ENCODE measurements at places on chromosomes 2 and 18.

DNA sequence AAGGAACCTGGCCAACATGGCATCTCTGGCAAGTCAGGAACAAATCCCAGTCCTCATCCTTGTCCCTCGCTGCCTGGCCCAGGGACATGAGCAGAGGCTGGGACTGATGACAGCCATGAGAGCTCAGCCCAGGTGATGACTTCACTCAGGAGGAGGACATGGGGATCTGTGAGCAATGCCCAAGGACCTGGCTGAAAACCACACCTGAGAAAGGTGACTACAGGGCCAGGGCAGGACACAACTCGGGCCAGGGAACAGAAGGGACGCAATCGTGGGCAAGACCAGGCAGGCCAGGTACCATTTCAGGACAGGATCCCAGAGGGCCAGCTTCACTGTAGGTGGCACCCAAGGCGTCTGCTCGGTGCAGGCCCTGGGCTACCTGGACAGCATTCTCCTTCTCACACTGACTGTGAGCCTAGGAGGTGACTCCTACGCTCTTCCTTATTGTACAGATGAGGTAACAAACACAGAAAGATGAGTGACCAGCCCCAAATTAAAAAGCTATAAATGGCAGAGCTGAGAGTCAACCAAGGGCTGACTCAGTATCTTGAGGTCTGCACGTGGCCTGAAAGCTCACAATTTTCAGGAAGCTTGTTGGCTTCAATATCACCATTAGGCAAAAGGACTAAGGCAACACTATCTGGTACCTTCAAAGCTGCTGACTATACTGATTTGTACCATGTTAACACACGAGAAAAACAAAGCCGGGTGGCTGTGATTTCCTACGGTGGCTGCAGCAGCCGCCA is 141.1 kb downstream of the EIPR1 start:
- no peak for DNase-seq

DNA sequence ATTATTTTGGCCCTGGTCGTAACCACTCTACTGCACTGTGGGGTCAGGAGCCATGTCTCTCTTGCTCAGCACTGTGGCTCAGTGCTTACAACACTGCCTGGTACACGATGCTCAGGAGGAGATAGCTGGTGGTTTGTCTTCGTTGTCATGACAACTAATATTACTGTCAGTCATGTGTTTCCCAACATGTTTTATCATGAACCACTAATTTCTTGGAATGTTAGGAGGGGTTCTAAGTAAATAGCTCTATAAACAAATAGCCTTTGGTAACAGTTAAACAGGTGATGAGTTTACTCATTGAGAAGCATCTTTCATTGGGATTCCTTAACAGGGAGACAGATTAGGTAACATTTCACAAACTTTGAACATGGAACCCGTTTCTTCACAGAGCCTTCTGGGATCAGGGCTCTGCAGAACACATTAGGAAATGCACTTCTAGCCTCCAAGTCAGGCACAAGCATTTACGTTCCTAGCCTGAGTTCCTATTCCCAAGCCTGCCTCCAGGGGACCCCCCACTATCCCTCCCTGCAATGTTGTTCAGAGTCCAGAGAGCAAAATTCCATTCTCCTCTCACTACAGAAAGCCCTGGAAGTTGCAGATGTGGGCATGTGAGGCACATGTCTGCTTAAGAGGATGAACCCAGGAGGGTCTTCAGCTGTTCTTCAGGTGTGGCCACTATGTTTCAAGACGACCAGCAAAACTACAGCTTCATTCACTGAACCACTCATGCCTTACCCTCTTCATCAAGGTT is 6.4 kb upstream of the RBM44 start:
- DNase-seq, result no peak

DNA sequence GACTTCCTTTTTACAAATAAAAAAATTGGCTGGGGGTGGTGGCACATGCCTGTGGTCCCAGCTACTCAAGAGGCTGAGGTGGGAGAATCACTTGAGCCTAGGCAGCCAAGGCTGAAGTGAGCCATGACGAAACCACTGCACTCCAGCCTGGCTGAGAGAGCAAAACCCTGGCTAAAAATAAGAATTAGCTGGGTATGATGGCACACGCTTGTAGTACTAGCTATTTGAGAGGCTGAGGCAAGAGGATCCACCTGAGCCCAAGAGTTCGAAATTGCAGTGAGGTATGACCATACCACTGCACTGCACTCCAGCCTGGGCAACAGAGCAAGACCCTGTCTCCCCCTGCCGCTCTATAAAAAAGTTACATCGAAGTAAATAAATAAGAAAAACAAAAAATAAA is 33.7 kb downstream of the GFPT1 start:
- no peak for DNase-seq

GRCh38 chr2:180328795-180329422 is 321.8 kb upstream of the CWC22 start:
- DNase-seq, result no peak

- DNase-seq, result peak; percentile 56
Observed at GRCh38 chr18:58004317-58004716, 39.7 kb upstream of the NEDD4L start.

DNA sequence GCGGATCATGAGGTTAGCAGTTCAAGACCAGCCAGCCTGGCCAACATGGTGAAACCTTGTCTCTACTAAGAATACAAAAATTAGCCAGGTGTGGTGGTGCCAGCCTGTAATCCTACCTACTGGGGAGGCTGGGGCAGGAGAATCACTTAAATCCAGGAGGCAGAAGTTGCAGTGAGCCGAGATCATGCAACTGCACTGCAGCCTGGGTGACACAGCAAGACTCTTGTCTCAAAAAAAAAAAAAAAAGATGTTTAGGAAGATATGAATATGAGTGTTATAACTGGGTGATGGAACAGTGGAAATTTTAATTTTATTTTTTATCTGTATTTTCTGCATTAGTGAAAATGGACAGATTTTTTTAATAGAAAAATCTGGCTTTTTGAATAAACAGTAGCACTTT is 14.5 kb downstream of the MAPRE2 start:
- no peak for DNase-seq

- no peak for DNase-seq
Observed at GRCh38 chr18:78642296-78642951, 337.2 kb upstream of the SALL3 start.

- DNase-seq, result no peak
Observed at GRCh38 chr18:8601277-8602032, 7.8 kb upstream of the RAB12 start.

GRCh38 chr2:213189001-213189899 is 37.8 kb upstream of the IKZF2 start:
- no peak for DNase-seq

DNA sequence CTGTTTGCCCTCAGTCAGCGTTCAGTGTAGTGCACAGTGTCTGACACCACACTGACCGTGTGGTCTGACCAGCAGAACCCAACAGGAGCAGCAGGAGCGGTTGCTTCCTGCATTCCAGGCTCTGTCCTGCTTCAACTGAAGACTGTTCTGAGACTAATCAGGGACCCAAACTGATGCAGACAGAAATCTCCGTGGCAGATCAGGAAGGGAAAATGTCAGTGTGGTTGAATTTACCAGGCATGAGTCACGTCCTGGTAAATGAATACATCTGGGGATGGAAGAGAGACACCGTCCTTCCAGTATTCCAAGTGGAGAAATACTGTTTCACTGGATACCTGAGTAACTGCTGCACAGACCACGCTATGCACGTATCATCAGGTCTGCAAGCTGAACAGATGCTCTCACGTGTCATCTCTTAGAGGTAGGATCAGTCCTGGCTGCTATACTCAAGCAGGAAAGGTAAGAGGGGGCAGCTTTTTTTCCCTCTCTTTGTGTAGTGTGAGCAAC is 223.6 kb upstream of the EPAS1 start:
- DNase-seq, result peak; percentile 99

Measured in HS-5 (cell line).